ENCODE measurements at places on chromosomes 5 and 9.

GRCh38 chr5:147017191-147017590 is 138.6 kb upstream of the PPP2R2B start:
- DNase-seq: no peak

GRCh38 chr5:4804691-4805360 is 335.3 kb upstream of the ADAMTS16 start:
- DNase-seq: no peak

- DNase-seq: no peak
These were observed 381.4 kb downstream of the GADD45G start for GRCh38 chr9:89986190-89986589.

DNA sequence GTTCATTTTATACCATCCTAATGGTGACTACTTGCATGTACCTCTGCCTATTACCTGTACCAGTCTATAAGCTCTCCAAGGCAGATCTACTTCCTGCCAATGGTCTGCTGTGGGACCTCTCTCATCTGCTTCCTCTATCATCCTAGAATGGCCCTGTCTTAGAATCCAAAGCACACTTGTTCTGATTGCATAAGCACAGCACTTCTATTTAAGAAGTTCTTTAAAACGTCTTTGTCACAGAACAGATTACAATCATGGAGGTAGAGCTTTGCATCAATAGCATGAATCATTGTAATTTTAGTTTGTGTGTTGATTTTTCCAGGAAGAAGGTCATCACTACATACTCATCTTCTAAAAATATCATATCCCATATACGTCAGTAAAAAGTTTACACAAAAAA is 131.8 kb upstream of the ACOT12 start:
- DNase-seq: no peak

DNA sequence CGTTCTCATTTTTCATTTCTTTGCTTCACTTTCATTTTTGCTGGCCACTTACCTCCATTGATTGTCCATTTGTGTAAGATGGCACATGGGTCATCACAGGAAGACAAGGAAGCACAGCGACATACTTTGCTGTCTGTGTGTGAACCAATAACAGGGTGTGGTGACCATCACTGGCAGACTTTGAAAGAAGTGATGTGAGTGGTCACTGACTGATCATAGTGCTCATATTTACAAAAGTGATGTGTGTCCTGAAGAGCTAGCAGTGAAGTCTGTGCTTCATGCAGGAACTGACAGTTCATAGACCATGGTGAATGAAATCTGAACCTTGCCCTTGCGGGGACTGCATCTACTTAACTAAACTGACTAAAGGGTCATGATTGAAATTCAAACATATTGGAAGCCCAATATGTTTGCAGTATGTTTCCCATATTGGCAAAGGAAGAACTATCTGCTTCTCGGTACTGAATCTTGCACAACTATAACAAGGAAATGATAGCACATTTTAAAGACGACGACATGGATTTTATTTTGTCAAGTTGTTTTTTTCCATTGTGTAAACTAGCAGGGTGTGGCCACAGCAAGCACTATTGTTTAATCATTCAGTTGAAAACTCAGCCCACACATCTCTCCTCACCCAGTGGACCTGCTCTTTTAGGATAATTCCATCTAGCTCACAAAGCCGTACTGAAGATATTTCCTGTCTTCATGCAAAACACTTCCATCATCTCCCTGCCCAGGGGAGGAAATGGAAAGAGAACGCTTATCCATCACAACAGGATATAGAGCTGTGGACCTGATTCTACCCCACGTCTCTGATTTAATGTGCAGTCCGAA is 232.0 kb upstream of the ANKRD55 start:
- DNase-seq: no peak

- DNase-seq: no peak
These were observed 44.6 kb downstream of the TSSK1B start for GRCh38 chr5:113390224-113390623.

DNA sequence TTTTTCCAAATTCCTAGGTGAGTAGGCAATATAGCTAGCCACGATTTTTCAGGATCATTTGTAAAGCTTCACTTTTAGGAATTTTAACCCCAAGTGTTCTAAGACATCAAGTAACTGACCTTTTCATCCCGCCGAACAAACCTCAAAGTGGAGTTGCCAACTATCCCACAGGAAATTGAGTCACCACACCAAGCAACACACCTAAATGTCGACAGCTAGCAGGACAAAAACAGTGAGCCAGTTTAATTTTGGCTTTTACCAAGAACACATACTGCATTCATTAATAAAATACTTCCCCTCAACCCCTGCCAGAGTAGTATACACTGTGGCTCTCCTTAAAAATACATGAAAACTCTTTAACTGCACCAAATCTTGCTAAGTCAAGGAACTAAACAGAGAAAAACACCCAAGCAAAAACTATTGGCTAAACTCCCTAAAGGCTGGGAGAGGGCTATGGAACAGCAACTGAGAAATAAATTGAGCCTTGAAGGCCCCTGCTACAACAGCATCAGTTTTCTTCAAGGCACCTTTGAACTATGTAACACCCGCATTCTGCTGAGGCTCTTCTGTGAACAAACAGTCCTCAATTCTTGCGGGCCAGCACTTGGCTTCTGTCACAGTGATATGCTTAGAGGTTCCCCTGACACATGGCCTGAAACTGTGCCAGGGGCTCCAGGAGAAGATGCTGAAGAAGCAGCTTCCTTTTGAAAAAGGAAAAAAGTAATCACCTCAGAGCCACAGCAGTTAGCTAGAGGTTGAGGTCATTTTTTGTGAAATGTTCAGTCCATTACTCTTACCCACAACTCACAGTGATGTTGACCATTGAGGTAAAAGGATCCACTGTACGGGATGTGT is 459.6 kb downstream of the RAB3C start:
- no peak for DNase-seq

GRCh38 chr9:19404283-19405075 is 4.3 kb upstream of the ACER2 start:
- no peak for DNase-seq

DNA sequence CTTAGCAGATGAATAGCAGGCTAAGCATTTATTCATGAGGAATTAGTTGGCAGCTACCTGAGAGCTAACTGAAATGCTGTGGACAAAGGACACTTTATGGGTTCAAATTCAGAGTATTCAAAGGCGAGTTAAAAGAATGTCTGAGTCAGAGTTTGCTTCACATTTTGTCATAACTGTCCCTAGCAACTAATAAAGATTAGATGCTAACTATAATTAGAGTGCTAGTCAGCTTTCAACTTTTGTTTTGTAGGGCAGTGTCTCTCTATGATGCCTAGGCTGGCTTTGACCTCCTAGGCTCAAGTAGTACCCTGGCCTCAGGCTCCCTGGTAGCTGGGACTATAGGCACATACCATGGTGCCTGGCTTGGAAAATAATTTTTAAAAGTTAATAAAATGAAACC is 4.6 kb downstream of the SMC5 start:
- no peak for DNase-seq

- no peak for DNase-seq
These were observed 5.8 kb downstream of the TAS2R1 start for GRCh38 chr5:9624196-9624947.

DNA sequence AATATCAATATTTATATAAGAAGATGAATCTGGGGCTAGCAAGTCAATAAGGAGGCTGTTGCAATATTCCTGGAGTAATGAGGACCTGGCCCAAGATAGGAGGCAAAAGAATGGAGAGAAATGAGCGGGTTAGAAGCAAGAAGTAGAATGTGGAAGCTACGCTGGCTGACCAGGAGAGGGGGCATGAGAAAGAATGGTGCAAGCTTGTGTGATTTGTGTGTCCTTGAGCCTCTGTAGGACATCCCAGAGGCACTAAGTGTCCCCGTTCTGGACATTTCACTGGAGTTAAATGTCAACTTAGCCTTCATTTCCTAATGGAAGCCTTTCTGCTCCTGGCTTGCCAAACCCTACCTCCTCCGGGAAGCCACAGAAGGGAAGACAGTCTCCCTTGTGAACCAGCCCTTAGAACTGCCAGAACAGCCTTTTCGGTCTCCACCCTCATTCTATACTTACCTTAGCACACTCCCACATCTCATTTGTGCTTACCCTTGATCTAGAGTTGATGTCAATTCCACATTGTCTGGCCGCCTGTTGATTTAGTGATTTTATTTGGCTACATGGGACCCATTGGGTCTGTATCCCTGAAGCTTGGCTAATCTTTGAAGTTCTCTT is 6.7 kb upstream of the PDE6A start:
- DNase-seq: no peak

- no peak for DNase-seq
These were observed 31.0 kb upstream of the SHISAL2B start for GRCh38 chr5:64659289-64659688.

DNA sequence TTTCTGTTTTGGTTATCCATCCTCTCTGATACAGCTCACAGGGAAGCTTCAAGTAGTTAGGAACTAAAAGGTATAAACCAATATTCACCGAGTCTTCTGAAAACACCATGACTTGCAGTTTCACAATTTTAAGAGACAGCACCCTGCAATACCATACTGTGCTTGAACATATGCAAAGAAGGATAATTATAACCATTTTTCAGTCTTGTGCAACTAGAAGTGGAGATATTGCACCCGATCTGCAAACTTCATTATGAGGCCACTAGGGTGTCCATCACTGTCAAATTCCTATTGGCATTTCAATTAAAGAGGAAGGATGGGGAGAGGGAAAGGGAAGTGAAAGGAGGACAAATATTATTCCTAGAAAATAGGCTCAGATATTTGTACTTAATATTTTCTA is 32.4 kb upstream of the CEP120 start:
- DNase-seq: no peak

GRCh38 chr5:95966005-95966404 is 4.4 kb upstream of the ELL2 start:
- DNase-seq: no peak

- DNase-seq: no peak
These were observed 93.2 kb upstream of the GAS1 start for GRCh38 chr9:87040410-87041009.

GRCh38 chr5:132883261-132883834 is 9.9 kb downstream of the LEAP2 start:
- DNase-seq: no peak

DNA sequence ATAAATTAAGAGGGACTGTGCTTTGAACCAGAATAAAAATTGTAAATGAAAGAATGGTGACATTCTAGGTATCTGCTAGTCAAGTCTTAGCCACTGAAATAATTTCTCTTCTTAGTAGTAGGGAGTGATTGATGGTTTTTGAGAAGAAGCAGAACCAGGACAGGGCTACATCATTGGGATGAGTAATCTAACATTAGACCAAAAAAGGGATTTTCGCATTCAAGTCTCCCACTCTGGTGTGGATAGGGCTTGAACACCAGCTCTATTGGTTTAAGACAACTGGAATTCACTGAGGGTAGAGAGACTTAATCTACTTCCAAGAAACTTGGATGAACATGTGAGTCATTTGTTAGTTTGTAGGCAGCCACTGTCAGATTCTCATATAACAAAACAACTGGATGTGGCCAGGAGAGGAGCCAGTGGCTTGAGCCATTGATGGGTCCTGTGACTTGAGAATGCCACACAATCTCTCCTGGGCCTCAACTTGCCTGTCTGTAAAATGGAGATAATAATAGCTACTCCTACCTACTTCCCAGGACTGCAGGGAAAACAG is 16.6 kb downstream of the FAT2 start:
- DNase-seq: no peak

DNA sequence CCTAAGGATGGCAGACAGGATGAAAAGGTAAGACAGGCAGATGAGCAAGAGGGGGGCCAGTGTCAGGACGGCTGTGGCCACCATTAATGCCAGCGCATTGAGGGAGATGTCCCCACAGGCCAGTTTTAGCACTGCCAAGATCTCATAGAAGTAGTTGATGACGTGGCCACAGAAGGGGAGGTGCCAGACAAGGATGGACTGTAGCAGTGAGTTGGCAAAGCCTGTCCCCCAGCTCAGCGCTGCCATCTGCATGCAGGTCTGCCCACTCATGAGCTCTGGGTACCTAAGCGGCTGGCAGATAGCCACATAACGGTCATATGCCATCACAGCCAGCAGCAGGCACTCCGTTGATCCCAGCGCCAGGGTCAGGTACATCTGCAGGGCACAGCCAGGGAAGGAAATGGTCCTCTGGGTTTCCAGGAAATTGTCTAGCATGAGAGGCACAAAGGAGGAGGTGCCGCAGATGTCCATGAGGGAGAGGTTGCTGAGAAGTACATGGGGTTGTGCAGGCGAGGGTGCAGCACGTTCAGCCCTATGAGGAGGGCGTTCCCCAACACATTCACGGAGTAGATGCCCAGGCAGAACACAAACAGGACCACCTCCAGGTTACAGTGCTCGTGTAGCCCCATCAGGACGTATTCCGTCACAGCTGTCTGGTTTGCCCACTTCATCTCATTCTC is 10.8 kb downstream of the OR13J1 start:
- no peak for DNase-seq

- DNase-seq: no peak
These were observed 93.7 kb upstream of the SMC5 start for GRCh38 chr9:70165006-70165602.

- no peak for DNase-seq
These were observed 611.2 kb downstream of the NR2F1-AS1 start for GRCh38 chr5:92969781-92970237.

DNA sequence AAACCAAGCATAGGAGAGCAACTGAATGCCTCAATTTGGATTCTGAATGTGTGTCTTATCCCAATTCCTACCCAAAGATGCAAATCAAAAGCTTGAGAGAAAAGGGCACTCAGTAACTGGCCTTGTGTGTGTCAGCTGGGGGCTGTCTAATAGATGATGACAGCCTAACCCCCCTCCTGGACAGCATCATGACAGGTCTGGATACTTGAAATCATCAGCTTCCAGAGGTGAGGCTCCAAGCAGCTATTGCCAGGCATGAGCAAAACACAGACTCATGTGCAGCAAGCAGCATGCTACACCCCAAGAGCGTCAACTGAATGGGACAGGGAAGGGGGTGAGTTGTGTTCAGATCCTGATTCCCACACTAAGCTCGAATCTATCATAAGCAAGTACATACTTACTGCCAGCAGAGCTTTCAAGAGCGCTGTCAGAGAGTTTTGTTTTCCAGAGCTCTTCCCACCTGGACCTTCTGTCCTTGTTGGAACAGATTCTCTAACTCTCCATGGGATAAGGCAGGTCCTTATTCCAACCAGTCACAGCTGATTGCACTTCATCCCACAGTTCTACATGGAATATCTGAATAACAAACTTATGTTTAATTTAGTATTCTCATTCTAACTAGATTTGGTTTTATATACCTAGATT is 467.5 kb downstream of the DTWD2 start:
- DNase-seq: no peak

DNA sequence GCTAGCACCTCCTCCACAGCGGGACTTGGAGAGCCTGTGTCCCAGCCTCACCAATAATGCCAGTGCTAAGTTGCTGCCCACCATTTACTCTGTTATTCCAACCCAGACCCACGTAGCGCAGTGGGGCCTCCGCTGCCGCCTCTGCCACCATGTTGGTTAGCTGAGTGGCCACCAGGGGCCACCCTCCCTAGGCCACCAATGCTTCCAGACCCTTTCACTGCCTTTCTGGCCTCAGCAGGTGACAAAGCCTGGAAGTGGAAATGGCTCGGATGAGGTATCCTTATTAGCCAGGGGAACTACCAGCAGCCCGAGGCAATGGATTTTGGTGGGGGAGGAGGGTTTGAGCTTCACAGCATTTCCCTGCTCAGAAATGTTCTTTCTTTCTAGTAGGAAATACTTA is 110.1 kb downstream of the OSTF1 start:
- DNase-seq: no peak

GRCh38 chr5:168941901-168942300 is 359.0 kb downstream of the SLIT3 start:
- DNase-seq: no peak

GRCh38 chr5:167853421-167853820 is 438.0 kb upstream of the WWC1 start:
- no peak for DNase-seq

GRCh38 chr5:123776761-123777160 is 264.8 kb downstream of the CSNK1G3 start:
- no peak for DNase-seq

Measured in activated B cell treated with CpG ODN at 0.5 μM for 24 hours (primary cell).